ENCODE measurements at places on chromosomes 3 and 15.

DNA sequence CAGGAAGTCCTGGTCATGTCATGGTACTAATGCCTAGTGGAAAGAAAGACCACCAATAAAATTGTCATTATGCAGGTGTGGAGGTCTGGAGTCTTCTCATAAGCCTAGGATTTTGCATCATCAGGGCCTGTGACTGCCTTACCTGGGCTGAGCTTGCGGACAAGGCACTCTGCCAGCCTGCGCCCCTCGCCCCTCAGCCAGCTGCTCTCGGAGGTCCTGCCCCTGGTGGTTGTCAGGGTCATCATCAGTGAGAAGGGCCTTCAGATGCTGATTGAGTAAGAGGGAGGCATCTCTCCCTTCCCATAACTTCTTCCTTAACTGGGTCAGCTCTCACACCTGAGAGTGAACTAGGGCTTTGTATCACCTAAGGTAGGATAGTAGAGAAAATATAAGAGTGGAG lies 132.8 kb downstream of the DCLK3 start:
- ATAC-seq: no peak

DNA sequence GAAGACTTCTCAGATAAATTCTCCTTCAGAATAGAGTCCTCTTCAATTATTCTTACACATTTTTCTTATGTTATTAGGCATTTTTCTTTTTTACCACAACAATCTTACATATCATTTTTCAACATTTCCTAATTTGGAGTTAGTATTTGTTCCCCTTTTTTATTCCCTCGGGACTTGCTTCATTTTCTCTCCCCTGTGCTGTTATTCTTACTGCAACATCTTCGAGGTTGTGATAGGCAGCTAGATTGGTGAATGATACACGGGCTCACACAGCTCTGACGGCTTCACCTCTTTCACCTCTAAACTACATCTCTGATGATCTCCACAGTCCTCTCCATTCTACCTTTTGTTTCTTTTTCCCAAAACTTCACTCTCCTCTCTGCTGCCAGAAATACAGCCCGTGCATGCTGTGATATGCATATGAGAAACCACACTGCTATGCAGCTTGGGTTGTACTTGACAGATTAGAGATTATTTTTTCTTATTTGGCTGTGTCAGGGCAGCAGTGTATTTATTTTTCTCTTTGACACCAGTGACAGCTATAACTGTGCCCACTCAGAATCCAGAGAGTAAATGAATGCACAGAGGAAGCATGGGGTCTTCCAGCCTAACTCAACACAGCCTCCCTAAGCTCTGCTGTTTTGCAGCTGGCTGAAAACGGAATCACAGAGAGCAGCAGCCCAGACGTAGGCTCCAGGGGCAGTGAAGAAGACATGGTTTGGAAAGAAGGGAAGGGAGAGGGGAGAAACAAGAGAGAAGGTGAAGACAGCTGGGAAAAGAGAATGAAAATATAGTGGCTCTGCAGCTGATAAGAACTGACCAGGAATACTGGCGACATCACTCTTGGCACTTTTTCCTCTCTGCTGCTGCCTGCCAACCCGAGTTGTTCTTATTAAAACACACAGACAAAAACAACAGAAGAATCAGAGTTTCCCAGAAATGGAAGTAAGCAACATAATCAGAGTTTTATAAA lies 61.8 kb downstream of the SLC9A9 start:
- peak; percentile 74 for ATAC-seq

DNA sequence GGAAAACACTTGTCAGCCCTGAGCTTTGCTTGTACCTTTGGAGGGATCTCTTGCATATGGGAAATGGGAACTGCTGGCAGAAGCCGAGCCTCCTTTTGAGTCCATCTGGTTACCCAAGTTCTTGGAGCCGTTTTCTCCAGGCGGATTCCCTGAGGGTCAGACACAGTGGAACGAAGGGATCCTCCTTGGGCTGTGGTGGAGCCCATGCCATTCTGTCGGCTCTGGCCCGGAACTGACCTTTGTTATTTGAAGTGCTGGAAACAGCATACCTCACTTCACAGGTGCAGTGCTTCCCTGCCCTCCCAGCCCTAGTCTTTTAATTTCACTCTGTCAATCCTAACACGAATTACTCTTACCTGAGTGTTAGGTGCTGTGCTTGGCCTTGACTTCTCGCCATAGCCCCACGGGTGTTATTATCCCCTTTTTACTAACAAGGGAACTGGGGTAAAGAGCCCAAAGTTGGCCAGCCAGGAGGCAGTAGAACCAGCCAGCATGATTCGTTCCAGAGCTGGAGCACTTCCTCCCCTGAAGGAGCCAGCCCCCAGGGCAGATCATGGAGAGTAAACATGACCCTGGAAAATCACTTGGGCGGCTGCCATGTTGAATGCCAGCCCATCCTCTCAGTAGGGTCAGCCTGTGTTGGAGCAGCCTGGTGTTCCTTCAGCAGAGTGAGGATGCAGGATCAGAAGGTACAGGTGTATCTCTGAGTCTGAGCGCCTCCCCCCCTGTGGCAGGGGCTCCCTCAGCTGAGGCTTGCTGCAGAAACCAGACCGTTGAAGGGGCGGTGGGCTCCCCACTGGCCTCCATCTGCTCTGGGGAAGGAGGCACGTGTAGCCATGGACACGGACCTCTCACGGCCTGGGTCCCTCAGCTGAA lies 143.2 kb downstream of the DNAJB8 start:
- ATAC-seq: no peak

DNA sequence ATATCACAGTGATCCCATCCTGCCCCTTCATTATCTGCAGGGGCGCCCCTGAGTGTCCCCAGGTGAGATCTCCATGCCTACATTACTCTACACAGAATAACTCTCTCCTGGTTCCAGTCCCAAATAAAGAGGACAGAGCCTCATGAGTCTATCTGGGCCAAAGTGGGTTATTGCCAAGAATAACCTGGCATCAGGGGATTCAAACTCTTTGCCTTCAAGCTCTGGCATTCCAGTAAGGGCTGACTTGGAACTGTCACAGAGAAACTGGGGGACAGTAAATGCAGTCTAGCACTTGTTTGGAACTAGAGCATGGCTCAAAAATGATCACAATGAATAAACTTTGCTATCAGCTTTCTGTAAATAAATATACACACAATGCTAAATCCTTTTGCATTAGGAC lies 30.3 kb downstream of the GJD2 start:
- no peak for ATAC-seq

DNA sequence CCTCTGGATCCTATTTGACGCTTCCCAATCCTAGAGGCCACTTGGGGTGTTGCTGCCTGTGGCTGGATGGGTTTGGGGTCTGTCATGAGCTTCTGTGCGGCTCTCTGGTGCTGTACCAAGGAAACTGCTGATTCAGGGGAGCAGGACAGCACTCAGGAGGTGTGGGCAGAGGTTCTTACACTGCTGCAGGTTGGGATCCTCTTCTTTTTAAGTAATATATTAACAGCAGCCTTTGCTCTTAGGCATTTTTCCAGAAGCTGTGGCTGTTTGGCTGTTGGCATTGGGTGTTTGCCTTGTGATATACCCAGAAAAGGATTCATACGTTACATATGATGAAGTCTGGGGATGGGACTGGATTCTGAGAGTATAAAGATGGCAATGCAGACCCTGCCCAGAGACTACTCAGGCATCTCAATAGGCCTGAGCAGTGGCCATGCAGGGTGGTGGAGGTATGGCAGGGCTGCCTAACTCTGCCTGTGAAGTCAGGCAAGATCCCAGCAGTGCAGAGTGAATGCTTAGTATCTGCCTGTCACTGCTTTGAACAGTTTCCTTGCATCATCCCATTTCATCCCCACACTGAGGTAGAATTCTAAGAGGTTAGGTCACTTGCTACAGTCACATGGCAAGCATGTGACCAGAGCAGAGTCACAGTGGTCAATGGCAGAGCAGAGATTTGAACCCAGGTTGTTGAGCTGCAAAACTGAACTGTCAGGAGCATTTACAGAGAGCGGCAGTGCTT lies 3.9 kb downstream of the ABHD6 start:
- ATAC-seq: no peak

DNA sequence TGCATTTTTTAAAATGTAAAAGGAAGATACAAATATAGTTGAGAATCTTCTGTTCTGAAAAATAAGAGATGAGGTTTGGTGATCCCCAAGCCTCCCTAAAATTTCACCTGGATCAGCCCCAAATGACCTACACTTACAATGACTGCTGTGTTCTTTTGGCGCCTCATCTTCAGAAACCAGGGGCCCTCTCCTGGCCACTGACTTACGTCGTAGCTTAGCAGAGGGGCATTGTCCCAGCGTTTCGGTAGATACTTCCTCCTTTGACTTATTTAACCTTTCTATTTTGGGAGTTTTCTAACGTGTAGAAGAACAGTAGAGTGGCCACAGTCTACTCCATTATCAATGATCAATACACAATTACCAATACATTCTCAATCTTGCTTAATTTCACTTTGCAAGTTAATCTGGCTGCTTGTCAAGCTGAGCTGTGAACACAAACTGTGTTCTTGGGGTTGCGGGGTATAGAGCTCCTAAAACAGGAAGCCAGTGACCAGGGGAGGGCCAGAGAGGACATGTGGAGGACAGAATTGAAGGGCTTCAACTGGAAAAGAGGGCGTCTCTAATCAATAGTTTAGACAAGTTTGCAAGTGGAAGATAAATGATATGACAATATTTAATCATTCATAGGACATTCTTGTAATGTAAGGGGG lies 419.5 kb downstream of the LPP start:
- peak; percentile 72 for ATAC-seq

GRCh38 chr15:93985925-93986324 lies 245.4 kb upstream of the MCTP2 start:
- ATAC-seq: no peak

DNA sequence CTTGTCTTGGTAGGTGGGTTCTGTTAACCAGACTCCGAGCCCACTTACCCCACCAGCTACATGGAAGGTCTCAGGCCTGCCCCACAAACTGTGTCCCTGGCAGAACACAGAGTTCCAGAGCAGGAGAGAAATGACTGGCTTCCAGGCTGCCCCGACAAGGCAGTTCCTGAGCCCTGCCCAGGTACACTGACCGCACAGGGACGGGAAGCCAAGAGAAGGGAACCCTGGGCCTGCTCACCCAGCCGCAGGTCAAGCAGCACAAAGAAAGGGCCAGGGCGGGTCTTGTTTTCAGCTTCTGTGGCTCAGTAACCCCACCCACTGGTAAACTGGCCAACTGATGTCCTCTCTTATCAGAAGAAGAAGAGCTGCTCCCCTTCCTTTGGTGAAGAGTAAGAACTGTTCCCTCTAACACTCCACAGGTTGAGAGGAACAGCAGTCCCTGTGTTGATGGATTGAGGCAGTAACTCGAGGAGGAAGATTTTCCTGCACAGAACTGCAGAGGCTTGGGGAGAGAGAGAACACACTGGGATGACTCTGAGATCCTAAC lies 68.4 kb downstream of the CRTC3 start:
- peak; percentile 37 for ATAC-seq

GRCh38 chr3:46334741-46335478 lies 19.0 kb upstream of the CCR2 start:
- ATAC-seq: no peak
